ENCODE measurements at places on chromosomes 6 and 20. TPM values are rescaled to one million over a fixed set of nuclear protein-coding genes. Genes with fewer than 3 reads are reported as not detected.

GRCh38 chr6:8499540-8499939, 64.2 kb upstream of the SLC35B3 start:
- no peak for DNase-seq

DNA sequence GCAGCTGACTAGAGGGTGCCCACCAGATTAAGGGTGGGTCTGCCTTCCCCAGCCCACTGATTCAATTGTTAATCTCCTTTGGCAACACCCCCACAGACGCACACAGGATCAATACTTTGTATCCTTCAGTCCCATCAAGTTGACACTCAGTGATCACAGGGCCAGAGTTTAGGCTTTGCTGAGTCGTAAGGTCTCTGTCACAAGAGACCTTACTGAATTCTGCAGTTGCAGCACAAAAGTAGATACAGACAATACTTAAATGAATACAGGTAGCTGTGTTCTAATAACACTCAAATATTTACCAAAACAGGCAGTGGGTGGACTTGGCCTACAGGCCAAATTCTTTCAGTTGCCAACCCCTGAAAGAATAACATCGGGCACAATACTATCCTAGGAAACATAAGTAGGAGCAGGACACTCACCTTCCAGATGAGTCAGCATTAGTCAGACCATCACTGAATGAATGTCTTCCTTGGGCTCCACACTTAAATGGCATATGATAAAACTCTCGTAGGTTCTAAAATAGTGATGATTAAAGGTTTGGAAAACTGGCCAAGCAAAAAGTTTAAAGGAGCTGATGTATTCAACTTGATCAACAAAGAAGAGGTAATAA, 190.0 kb downstream of the UBE3D start:
- peak; percentile 31 for DNase-seq

Gene METTL24
- not detected for total RNA-seq

Gene TSHZ2
- 0.63 TPM for total RNA-seq

GRCh38 chr20:24211972-24212371, 223.4 kb upstream of the GGTLC1 start:
- no peak for DNase-seq

GRCh38 chr6:118881440-118882313, 12.3 kb upstream of the ASF1A start:
- no peak for DNase-seq
